ENCODE measurements at places on chromosomes 11 and 22. TPM values are rescaled to one million over a fixed set of nuclear protein-coding genes. Genes with fewer than 3 reads are reported as not detected.

DNA sequence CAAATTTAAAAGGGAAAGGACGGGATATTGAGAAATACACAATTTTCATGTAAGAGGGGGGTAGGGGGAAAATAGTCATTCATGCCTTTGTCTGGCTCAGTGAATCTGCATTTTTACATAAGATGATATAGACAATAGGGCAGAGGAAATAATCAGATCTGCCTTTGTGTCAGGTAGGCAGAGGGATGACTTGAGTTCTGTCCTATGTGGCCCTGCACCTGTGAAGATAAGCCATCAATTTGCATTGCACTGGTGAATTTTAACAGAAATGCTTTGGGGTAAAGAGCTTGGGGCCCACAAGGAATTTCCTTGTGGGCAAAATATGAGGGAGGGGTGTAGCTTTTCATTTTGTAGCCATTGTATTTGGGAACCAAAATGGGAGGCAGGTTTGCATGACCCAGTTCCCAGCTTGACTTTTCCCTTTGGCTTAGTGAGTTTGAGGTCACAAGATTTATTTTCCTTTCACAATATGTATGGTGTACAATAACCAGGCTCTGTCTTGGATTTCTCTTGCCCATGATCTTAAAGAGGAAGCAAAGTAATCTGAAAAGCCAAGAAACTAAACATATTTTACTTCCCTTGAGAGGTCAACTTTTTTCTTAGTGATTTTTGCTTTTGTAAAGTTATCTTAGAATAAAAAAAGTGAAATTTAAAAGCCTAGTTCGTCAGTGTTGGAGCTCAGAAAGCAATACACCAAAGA lies 77.7 kb upstream of the SORL1 start:
- no peak for DNase-seq

DNA sequence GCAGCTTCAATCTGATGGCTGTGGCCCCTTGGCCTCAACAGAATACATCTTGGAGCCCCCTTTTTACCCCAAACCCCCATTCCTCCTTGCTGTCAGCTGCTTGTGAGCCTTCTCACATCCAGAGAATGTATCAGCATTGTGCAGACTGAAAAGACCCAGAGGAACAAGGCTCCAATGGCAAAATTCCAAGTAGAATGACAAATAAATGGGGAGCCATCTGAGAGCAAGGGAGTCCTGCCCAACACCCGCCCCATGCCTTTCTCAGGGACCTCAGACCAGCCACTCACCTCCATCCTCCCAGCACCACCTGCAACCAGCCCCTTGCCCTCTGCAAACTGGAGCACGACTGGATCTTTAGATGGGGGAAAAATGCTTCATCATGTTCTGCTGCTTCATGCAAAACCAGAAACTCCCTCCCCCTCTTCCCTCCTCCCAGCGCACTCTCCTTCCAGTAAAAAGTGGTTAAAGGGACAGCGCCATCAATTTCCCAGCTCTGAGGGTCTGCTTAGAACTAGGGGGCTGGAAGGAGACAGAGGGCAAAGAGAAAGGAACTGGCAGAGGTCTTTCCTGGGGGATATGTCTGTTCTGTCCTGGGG lies 2.2 kb upstream of the NEFH start:
- DNase-seq = no peak

- no peak for DNase-seq
Measured at GRCh38 chr11:19952116-19952605, 208.1 kb downstream of the DBX1 start.

DNA sequence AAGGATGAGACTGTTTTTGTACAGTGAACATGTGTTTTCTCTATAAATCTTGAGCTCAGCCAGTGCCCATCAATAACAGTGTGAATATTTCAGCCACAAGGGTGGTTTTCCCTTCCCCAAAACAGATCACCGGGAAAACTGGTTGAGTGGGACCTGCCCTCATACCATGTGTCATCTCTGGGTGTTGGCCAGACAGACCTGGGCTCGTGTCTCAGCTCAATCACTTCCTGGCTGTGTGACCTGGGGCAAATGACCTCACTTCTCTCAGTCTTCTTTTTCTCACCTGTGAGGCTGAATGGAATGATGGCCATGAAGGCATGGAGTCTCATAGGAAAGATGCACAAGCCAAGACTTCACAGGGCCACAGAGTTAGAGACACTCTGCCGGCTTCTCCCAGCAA lies 74.7 kb downstream of the COMMD9 start:
- no peak for DNase-seq

- peak; percentile 69 for DNase-seq
Measured at GRCh38 chr11:9861860-9862725, 198.2 kb downstream of the SWAP70 start.

DNA sequence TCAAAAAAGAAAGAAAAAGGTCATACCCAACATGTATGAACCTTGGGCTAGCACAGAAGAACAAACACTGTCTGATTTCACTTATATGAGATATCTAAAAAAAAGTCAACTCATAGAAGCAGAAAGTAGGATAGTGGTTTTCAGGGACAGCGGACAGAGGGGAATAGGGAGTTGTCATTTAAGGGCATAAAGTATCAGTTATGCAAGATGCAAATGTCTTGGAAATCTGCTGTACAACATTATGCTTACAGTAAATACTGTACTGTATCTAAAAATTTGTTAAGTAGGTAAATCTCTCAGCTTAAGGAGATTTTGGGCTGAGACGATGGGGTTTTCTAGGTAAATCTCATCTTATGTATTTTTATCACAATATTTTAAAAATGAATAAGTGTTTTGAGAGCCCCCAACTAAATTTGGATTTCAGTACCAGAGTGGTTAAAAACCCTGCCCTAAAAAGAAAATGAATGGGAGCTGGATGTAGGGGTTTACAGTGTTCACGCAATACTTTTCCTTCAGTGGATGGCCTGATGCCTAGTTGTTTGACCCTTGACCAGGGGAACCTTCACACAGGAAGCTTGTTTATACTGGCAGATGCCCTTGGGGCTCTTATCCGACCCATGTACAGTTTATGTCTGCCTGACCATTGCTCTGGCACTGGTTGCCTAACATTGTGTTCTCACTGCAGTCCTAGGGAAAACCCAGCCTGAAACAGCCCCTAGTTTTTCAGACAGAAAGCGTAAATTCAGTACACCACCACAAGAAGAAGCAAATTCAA lies 34.8 kb downstream of the SLC22A9 start:
- no peak for DNase-seq

Gene MSANTD4
- 15.4 TPM for total RNA-seq
